AG09309 (cell line): ENCODE measurements at places on chromosomes 16 and 17.
A peak's percentile ranks its signal among the peaks of the same experiment; 100 is the strongest.

GRCh38 chr16:77468831-77469230 lies 34.0 kb upstream of the ADAMTS18 start:
- DNase-seq, result no peak

- DNase-seq, result no peak
Observed at GRCh38 chr17:56431736-56432135, 161.8 kb upstream of the NOG start.

DNA sequence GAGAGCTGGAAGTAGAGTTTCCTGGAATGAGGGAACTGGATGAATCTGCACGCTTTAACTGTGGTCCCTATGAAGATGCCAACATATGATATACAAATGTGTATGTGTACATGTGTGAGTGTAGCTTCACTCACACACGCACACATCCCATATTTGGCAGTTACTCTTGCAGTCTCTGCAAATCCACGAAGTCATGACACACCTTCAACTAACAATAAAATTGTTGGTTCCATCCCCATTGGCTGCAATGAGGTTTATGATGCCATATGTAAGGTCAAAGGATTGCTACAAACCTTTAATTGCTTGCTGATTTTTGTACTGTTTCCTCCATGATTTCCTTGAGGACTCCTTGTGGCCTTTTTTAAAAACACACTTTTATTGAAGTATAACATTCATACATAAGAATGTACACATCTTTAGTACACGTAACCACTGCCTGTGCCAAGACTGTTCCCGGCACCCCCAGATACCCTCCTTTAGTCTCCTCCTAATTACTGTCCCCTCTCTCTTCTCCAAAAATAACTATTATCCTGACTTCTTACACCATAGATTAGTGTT lies 22.0 kb downstream of the MYO1D start:
- no peak for DNase-seq

- no peak for DNase-seq
Observed at GRCh38 chr17:42835732-42836131, 2.5 kb downstream of the PSME3 start.

DNA sequence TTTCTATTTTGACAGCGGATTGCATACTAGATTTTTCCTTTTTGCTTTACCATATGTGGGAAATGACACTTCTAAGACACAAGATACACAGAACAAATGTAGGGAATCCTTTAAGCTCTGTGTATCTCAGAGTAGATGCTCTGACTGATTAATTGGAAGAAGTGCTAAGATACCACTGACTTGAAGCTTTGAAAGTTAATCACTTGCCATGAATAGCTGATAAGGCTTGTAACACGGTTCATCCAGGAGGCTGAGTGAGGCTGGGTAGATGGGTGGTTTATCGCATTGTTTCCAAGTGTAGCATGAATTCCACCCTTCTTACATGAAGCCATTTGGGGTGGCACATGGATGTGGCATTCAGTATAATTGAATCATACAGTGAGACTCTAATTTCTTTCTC lies 654.1 kb upstream of the RBFOX1 start:
- no peak for DNase-seq

GRCh38 chr16:84647828-84648594 lies at the start of gene KLHL36:
TSS of gene KLHL36 (plus strand) at chr16:84648511. CDS start at chr16:84650868, 2,357 bp downstream.
- DNase-seq, result no peak

DNA sequence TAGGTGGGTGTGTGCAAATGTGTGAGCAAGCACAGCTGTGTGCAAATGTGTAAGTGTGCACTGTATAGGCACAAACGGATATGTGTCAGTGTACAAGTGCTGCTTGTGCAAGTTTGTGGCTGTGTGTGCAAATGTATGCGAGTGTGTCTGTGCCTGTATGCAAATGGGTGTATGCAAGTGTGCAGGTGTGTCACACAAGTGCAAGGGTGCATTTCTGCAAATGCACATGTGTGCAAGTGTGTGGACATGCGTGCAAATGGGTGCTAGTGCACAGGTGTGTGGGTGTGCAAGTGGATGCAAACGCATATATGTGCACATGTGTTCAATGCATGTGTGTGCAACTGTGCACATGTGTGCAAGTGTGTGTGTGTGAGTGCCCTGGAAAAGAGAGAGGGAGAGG lies 76.5 kb upstream of the TNRC6C start:
- no peak for DNase-seq

DNA sequence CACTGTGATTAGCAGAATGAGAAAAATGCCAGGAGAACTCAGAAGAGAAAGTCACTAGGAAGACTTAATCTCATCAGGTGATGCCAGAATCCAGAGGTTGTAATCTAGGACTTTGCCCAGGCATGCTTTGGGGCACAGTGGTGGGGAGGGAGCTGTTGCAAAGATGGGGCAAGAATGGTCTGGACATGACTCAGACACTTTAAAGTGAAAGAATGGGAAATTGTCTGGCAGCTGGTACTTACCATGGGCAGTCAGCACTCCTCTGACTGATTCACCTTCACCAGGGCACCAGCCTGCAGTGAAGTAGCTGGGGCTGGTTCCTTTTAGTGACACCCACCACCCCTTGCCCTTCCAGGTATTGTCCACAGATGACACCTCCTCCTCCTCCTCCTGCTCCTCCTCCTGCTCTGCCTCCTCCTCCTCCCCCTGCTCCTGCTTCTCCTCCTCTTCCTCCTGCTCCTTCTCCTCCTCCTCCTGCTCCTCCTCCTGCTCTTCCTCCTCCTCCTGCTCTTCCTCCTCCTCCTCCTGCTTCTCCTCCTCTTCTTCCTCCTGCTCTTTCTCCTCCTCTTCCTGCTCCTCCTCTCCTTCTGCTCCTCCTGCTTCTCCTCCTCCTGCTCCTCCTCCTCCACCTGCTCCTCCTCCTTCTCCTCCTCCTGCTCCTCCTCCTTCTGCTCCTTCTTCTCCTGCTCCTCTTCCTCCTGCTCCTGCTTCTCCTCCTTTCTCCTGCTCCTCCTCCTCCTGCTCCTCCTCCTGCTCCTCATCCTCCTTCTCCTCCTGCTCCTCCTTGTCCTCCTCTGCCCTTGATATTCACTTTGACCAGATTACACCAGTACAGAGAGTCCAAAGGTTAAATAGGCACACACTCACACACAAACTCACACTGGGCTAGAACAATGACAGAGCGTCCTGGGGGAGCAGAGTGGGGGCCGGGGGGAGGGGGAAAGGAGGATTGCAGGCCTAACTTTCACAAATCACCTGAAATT lies at the start of gene CHD9NB:
Gene CHD9NB (minus strand): TSS at position 379 of the 983 bp plus-strand sequence. CDS start 8,739 bp downstream, outside the sequence.
- DNase-seq, result peak; percentile 90
